Activated CD4-positive, alpha-beta T cell treated with anti-CD3 and anti-CD28 coated beads for 1 hour (primary cell): ENCODE measurements at places on chromosomes 16 and 17.

GRCh38 chr16:23020084-23020483 lies 129.2 kb downstream of the USP31 start:
- no peak for DNase-seq

DNA sequence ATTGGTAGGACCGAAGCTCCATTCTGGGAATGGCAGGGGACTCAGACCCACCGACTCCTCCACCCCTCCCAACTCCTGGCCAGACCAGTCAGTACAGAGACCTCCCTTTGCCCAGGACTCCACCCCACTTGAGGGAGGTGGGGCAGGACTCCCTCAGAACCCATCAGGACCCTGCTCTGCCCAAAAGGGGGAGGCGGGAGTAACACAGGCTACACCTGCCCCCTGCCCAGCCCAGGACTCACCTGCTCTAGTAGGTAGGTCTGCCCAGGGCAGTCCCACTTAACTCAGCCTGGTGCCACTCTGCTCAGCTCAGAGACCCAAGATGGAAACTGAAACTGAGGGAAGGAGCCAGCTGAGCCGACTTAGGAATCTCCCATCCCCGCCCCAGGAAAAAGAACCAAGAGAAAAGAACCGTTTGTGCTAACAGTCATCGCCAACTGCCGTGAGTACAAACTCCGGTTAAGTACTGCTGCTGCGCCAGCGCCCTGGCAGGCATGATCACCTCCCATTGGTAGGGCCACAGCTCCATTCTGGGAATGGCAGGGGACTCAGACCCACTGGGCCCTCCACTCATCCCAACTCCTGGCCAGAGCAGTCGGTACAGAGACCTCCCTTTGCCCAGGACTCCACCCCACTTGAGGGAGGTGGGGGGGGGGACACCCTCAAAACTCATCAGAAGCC lies 503 bp downstream of the DHX58 start:
- peak; percentile 57 for DNase-seq

DNA sequence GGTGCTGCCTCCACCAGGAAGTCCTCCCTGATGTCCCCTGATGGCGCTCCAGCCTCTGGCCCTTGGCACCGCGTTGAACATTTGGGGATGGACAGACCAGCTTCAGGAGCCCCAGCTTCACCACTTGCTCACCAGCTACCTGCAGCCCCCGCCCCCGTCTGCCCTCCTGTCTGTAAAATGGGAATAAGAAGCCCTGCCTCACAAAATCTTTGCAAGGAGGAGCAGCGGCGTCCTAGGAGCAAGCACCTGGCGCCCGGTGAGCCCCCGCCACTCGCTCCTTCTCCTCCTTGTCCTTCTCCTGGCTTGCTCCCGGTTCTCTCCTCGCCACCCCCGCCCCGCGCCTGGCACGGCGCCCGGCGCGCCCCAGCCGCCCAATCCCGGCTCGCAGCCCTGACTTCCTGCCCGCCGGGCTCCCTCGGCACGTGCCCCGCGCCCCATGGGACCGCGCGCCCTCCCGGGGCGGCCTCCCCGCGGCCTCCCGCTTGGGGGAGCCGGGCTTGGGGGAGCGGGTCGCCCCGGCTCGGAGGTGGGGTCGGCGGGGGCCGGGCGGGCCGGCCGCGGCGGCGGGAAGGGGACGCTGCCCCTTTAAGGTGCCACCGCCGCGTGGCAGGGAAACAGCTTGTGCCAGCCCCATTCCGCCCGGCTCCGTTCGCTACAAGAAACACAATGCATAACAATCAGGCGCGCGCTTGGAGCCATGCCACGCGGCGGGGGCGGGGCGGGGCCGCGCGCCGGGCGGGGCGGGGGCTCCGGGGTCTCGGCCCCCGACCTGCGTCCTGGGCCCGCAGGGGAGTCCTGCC lies 9.1 kb upstream of the PPP1R1B start:
- DNase-seq, result peak; percentile 40

DNA sequence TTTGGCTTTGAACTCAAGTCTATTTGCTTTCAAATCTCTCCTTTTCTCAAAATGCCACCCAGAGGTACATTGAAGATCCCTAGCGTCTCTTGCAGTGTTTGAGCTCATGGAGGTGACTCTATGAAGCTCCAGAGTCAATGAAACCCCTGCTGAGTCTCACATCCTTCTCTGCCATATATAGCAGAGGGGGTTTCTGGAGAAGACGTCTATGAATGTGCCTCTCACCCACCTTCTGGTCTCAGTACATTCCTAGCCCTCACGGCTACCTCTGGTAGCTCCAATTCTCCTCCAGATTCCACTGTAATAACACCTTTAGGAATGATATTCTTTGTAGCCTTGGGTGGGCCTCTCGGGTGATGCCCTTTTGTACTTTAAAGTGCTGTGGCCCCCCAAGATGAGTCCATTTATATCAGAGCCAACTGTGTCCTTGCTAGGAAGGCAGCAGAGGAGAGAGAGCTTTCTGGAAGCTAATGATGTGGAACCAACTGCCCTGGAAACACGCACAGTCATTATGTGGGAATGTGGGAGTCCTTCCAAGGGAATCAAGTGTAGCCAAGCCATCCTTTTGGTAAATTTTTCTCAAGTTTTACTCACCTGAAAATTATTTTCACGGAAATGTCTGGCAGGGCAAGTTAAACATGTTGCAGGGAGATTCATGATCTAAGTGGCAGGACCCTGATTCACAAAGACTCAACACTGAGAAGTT lies 123.4 kb downstream of the ASIC2 start:
- no peak for DNase-seq

- no peak for DNase-seq
These were observed 28.6 kb upstream of the PAFAH1B1 start for GRCh38 chr17:2564877-2565276.

GRCh38 chr16:82664181-82664580 lies 37.4 kb downstream of the CDH13 start:
- DNase-seq, result no peak

GRCh38 chr17:9860851-9861250 lies 35.1 kb downstream of the GLP2R start:
- no peak for DNase-seq

DNA sequence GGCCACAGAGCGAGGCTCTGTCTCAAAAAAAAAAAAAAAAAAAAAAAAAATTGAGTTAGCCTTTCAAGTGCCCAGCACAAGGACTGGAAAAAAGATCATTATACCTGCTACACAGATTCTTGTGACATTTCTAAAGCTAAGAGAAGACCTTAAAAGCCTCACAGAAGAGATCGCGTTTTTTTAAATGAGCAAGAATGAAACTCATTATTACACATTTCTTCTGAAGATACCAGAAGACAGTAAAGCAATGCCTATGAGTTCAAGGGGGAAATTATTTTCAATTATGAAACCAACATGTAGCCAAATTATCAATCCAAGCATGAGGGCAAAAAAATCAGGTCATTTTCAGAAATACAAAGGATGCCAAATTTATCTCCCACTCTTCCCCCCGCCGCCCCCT lies 56.8 kb downstream of the MED13 start:
- no peak for DNase-seq

- DNase-seq, result no peak
These were observed 3.4 kb downstream of the HOXB3 start for GRCh38 chr17:48586355-48587258.

- DNase-seq, result no peak
These were observed 14.6 kb upstream of the CSNK1D start for GRCh38 chr17:82287868-82288801.

DNA sequence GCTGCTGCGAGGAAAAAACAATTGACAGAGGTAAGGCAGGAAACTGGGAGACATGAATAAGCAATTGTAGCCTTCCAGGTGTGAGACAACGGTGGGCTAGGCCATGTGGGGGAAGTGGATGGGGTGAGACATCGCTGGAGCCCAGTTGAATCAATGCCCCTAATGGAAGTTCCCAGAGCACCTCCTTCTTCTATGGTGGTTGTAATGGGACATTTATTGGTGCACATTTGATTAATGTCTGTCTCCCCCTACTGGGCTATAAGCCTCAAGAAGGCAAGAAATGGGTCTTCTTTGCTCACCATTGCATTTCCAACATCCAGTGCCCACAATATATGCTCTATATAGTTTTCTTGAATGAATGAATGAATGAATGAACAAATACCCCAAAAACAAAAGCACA lies 22.7 kb upstream of the CD300E start:
- DNase-seq, result no peak

DNA sequence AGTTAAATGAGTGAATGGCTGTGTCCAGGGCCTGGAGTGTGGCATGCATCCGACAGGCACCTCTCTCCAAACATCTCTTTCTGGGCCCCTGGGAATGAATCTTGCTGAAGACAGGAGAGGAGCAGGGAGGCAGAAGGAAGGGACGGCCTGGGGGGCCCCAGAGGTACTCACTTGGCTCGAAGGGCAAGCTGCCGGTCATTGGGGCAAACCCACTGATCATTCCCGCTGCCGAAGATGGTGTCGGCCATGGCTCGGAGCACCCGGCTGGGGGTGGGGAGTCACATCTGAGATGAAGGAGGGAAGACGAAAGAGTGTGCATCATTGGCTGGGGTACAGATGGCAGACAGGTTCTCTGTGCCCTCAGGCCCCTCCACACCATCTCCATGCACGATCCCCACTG lies 25.3 kb downstream of the RPH3AL start:
- DNase-seq, result no peak

DNA sequence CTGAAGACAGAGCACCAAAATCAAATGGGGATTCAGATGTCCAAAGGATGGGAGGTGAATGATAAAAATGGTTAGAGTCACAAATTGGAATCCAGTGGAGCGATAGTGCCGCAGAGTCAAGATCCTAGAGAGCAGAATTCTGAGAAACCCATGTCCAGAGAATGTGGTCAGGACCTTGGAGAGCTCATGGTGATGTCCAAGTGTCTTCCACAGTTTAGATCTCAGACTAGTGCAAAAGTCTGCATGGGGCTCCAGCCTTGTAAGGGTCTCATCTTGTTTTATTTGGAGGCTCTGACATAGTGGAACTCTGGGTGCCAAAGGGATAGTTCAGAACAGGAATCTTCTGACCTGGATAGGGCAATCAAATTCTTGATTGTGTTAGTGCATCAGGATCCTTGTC lies 245.9 kb upstream of the HSBP1 start:
- DNase-seq, result no peak

DNA sequence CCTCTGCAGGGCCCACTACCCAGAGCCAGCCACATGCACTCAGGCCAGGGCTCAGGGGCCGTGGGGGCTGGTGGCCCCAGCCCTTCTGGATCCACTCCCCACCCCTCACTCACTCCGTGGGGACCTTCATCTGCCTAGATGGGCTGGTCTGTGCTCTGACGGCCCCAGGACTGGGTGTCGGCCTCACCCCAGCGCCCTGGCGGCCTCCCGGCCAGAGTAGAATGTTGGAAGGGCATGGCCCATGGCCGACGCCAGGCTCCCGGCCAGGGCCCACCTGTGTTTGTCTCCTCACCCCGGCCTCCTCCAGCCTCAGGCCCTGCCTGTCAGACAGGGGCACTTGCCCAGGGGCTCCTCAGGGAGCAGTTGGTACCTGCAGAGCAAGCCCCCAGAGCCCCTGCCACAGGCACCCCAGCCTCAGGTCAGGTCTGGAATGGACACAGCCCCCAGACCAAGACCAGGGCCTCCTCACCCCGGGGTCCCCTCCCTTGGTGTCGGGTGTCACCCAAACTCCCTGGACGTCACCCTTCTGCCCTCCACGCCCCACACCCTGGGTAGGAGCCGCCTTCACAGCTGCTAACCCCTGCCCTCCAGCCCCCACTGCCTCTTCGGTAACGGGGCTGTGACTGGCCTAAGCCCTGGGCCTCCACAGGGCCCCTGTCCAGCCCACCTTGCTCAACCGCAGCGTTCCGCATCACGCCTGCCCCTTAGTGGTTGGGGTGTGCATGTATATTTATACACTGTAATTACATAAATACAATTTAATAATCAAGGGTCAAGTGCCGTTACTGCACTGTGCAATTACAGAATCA lies 3.0 kb upstream of the CDH15 start:
- DNase-seq, result no peak

DNA sequence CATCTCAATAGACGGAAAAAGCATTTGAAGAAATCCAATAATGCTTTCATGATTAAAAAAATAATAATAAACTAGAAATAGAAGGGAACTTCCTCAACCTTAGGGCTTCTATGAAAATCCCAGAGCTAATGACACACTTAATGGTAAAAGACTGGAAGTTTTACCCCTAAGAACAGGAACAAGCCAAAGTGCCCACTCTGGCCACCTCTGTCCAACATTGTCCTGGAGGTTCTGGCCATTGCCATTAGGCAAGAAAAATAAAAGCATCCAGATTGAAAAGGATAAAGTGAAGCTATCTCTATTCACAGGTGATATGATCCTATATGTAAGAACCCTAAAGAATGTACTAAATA lies 2.5 kb upstream of the LITAF start:
- no peak for DNase-seq

DNA sequence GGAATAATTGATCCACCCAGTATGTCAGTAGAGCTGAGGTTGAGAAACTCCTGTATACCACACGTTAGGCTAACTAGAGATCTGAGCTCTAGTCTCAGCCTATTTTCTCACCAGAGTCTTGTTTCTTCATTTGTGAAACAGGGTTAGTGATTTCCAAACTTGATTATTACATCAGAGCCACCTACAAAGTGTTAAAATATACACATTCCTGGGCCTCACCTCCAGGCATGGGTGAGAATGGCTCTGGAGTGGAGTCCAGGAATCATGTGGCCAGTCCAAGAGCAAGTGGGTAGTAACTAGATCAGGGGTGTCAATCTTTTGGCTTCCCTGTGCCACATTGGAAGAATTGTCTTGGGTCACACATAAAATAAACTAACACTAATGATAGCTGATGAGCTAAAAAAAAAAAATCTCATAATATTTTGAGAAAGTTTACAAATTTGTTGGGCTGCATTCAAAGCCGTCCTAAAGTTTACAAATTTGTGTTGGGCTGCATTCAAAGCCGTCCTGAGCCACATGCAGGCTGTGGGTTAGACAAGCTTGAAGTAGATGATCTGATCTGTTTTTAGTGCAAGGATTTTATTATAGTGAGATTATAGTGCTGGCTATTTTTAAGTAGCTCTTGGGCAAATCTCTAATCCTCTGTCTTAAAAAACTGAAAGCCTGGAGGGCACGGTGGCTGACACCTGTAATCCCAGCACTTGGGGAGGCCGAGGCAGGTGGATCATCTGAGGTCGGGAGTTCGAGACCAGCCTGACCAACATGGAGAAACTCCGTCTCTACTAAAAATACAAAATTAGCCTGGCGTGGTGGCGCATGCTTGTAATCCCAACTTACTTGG lies 20.4 kb downstream of the PRCD start:
- DNase-seq, result no peak

DNA sequence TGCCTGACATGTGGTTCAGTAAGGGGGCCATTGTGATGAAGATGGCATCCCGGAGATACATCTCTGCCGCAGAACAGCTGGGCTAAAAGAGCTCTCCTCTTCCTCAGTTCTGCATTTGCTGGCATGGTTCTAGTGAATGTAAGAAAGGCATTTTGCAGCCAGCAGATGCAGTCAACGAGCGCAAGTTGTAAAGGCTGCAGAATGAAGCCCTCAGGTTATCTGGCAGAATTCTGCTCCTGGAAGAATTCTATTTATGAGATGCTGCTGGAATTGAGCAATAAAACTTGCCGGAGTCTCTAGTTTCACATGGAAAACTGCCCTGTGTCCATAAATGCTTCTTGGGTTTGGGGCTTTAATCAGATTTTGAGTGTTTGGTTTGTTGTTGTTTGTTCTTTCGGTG lies 176.8 kb upstream of the HSBP1 start:
- no peak for DNase-seq

- no peak for DNase-seq
These were observed 1.5 kb downstream of the GRB7 start for GRCh38 chr17:39738983-39739884.
